Memory B cell (primary cell): ENCODE measurements at places on chromosomes 7 and 10.

GRCh38 chr7:106736508-106737201, 75.7 kb upstream of the CCDC71L start:
- DNase-seq, result peak; percentile 39

DNA sequence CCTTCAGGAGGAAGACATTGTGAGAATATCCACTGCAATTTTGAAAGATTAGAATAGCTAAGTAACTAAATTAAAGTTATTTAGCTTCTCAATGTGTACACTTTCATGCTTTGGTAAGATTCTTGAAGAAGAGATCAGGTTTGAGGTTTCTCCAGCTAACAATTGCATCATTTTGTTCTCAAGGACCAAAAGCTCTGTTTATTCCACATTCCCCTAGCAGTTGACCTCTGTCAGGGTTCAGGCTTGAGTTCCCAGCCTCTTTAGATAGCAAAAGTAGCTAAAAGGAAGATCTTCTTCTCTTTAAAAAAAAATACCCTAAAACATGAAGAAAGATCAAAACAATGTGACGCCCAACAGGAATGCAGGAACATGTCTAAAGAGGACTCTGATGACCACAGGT, 179.4 kb upstream of the IGFBP3 start:
- DNase-seq, result no peak

- no peak for DNase-seq
These were observed 15.6 kb downstream of the MDH2 start for GRCh38 chr7:76063525-76063924.

- no peak for DNase-seq
These were observed 410.0 kb upstream of the RNF32 start for GRCh38 chr7:156230576-156230975.

DNA sequence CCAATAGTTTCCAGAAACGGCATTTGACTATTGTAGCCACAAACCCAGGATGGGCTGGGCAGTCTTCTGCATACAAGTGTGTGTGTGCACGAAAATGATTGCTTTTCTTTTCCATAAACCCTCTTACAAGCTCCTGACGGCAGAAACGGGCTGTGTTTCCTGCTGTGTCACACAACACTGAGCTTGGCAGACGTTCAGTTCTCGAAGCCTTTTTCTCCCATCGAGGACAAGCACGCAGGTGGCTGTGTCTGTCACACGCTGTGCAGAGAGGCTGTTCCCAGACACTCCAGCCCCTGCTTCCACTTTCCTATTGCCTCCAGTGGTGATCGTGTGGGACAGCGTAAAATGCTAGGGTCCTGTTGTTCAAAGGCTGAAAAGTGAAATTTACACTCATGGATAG, 32.1 kb downstream of the RBAK start:
- DNase-seq, result no peak

DNA sequence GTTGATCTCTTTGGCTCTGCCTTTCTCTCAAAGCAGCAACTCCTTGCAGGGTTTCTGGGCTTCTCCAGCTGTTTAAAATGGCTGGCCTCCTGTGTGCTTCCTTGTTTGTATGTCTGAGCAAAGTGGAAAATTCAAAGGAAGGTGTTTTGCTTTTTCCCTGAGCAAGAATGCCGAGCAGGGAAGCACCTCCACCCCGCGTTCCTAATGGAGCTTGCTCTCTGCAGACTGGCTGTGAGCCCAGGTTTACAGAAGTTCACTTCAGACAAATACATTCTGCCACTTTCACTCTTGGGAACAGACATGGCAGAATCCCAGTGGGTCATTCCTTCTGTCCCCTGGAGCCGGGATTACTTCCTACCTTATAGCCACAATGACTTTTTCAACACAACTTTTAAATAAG, 181.8 kb upstream of the AGK start:
- no peak for DNase-seq

- DNase-seq, result no peak
These were observed 260.2 kb downstream of the STK31 start for GRCh38 chr7:23970193-23970592.

DNA sequence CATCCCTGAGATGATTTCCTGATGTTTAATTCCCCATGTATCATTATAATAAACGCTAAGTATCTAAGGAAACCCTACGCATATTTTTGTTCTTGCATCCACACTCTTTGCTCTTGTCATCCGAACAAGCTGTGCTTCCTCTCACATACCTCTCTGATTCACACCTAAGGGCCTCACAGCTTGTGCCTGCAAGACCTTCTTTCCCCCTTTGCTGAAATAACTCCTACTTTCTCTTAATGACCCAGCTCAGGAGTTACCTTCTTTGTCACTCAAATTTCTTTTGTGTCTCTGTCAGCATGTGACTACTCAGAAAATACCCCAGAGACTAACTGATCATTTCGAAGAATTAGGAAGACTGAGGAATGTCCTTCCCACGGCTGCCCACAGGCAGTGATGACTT, 209.3 kb upstream of the IMMP2L start:
- no peak for DNase-seq

- DNase-seq, result no peak
These were observed 106.7 kb downstream of the CYTH3 start for GRCh38 chr7:6165521-6166320.

GRCh38 chr10:114520453-114520852, 116.2 kb upstream of the AFAP1L2 start:
- no peak for DNase-seq

GRCh38 chr10:110404825-110405224, 92.9 kb upstream of the DUSP5 start:
- no peak for DNase-seq
